ENCODE measurements at places on chromosomes 2 and 18.

DNA sequence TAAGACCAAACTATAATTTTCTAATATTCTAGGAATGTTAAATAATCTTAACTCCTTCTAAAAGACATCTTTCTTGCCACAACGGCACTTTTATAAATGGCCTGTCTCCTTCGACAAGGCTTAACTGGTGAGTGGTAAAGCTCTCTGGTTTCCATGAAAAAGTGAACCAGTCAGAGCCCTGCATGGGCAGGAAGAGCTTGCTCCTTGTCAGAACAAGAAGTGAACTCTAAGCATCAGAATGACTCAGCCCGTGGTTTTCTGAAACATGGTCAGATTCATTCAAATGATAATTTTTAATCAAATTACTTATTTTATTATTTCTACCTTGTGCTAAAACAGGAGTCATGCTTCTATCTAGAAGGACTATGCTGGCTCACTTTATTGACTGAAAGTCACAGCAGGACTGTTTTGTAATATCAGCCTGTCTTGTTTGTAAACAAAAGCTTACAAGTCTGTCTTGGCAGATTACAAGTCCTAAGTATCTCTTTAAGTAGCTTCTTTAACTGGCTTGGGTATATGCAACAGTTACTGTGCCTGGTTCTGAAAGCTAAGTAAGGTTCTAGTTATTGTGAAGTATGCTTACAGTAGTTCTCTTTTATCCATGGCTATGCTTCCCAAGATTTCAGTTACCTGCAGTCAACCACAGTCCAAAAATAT, 245.4 kb downstream of the NAPG start:
- DNase-seq: no peak

- no peak for DNase-seq
Measured at GRCh38 chr18:75034937-75035336, 174.0 kb downstream of the PTGR3 start.

- no peak for DNase-seq
Measured at GRCh38 chr18:67553437-67553836, 36.9 kb upstream of the DSEL start.

GRCh38 chr2:30721668-30722647, 85.3 kb downstream of the CAPN13 start:
- no peak for DNase-seq

DNA sequence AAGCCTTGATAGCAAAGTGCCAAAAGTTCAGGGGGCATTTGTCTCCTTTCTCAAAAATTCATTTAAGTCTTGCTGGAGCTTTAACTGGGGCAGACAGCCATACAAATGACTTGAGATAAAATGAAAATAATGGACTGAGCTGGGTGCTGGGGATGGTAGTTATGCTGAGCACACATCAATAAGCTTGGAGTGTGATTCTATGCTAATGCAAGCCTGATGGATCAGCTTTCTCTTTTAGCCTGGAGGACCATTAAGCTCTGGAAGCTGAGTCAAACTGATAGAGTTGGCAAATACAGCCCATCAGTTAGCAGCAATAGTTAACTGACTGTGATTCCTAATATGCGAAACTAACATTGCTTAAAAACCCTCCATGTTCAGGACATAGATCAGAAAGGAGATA, 98.0 kb downstream of the CAMKMT start:
- no peak for DNase-seq

GRCh38 chr2:120761911-120762310, 26.2 kb downstream of the GLI2 start:
- no peak for DNase-seq

GRCh38 chr18:49226243-49227000, 234.0 kb downstream of the DYM start:
- no peak for DNase-seq

GRCh38 chr18:49874238-49874637, 60.9 kb upstream of the ACAA2 start:
- no peak for DNase-seq

GRCh38 chr2:168568476-168569267, 112.6 kb downstream of the CERS6 start:
- no peak for DNase-seq

DNA sequence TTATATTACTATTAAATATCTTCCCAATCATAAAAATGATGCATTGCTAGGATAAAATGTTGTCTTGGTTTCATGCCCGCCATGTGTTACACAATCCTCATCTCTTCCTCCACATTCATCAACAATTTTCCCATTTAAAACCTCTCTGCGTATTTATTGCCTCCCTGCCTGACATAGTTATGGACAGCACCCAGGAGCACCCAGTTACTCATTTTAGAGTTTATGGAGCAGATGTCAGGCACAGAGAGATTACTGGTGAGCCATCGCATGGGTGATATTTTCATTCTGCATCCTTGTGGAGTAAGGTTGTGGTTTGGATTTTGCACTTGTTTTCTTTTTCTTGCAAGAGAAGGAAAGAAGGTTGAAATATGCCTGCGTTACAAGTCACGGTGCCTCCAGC, 116.7 kb upstream of the NPAS2 start:
- DNase-seq: no peak

DNA sequence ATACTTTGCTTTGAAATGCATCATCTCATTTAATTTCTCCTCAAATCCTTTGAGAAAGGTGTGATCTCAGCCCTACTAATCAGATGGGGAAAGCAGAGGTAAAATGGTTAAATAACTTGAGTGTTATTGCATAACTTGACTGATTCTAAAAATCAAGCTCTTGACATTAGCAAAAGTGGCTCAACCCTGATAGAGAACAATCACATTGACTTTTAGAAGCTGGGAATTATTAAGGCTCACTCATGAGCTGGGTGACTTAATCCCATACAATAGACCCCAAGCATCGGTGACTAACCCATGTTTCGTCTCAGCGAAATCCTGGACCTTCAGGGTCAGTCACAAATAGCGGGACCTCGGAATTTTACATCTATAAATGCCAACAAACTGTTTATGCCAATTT, 378.9 kb downstream of the NBAS start:
- DNase-seq: no peak

All from NT2/D1 (cell line).